ENCODE measurements at places on chromosomes 12 and 14.
A peak's percentile ranks its signal among the peaks of the same experiment; 100 is the strongest.

DNA sequence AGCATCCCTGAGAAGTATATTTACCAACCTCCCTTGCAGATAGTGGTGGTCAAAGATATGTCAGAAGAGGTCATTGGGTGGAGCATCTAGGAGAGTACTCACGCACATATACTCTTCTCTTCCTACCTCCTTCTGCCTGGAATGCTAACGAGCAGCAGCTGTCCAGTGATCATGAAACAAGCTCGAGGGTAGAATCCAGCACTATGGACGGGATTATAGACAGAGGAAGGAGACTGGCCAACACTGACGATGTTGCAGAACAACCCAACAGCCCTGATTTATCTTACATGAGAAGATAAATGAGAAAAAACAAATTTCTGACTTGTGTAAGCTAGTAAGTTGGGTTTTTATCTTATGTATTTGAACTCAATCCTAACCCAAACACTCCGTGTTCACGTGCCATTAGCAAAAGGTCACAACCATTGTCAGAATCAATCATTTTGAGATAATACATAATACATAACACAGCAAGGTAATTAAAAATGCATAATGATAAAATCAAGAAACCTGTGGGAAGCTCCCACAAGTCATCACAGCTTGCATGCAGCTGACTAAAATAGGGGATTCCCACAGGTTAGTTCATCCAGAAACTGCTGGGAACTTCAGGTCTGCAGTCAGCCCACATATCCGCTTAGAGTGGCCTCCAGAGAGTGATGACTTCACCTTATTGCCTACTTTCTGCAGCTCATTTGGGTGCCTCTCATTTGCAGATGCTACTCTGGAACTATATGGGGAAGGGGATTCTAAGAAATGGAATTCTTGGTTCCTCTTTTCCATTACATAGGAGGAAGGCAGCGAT, 36.3 kb upstream of the STK38L start:
- DNase-seq, result no peak

- no peak for DNase-seq
Measured at GRCh38 chr12:47755655-47756562, 2.8 kb downstream of the RAPGEF3 start.

- no peak for DNase-seq
Measured at GRCh38 chr14:74838166-74838565, 37.8 kb downstream of the PROX2 start.

GRCh38 chr12:114917307-114917706, 233.3 kb upstream of the TBX3 start:
- DNase-seq, result no peak

- no peak for DNase-seq
Measured at GRCh38 chr12:53505086-53505485, 2.2 kb downstream of the NPFF start.

DNA sequence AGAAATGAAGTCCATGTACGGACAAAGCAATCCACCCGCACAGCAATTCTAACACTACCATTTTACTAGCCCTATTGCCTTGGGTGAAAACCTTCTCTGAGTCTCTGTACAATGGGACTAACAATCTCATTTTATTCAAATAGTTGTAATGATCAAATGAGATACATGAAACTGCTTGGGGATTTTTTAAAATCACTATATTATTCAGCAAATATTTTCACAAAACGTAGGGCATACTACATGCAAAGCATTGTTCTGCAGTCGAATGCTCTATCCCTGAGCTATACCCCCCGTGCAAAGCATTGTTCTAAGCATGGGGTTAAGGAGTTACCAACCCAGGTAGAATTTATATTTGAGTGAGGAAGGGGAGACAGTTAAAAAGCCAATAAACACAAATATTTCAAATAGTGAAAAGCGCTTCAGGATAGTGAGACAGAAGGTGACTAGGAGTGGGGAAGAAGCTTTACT, 554 bp upstream of the ATF7 start:
- DNase-seq, result no peak

GRCh38 chr14:39316830-39317553, 83.3 kb downstream of the MIA2 start:
- no peak for DNase-seq

- DNase-seq, result no peak
Measured at GRCh38 chr14:104685216-104685997, 4.0 kb upstream of the INF2 start.

- DNase-seq, result no peak
Measured at GRCh38 chr12:81541121-81541520, 218.0 kb downstream of the PPFIA2 start.

GRCh38 chr14:68969278-68970033, 9.6 kb downstream of the ACTN1 start:
- no peak for DNase-seq

- no peak for DNase-seq
Measured at GRCh38 chr12:111304642-111305071, 64.2 kb downstream of the PHETA1 start.

DNA sequence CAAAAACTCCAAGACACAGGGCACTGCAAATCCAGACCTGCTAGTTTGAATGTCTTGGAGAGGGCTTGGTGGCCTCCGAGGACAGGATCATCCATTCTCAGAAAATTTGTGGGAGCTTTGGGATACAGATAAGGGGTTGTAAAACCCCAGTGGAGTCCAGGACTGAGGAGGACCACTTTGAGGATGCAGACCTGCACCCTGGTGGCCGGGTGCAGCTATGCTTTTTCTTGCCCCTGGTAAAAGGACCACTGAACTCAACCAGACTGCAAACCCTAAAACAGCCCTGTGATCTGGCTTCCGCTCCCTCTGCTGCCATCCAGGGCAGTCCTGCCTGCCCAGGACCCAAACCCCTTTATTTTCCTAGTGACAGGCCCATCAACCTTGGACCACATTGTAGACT, 169.5 kb upstream of the DAAM1 start:
- DNase-seq, result no peak

DNA sequence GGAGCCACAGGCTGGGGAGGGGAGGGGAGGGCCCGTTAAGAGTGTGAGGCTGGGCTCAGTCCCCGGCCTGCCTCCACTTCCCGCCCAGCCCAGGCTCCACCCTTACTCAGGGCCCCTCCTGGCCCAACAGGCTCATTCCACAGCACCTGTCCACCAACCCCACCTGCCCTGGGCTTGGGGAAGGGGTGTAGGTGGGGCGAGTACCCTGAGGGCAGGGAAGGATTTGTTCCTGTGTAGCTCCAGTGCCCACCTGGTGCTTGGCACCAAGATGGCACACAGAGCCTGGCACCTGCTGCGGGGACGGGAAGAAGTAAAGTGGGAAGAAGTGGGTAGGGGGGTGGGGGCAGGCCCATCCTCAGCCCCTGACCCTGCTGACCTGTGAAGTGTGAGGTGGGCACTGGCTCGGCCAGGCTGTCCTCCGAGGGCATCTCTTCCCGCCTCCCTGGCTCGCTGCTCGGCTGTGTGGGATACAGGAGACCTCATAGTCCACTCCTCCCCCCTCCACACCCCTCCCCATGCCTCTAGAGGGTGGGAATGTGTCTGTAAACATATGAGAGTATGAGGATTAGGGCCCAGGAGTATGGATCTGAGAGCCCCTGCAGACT, 35.1 kb downstream of the NCKAP5L start:
- no peak for DNase-seq

- no peak for DNase-seq
Measured at GRCh38 chr12:110135806-110136205, 11.6 kb downstream of the IFT81 start.

DNA sequence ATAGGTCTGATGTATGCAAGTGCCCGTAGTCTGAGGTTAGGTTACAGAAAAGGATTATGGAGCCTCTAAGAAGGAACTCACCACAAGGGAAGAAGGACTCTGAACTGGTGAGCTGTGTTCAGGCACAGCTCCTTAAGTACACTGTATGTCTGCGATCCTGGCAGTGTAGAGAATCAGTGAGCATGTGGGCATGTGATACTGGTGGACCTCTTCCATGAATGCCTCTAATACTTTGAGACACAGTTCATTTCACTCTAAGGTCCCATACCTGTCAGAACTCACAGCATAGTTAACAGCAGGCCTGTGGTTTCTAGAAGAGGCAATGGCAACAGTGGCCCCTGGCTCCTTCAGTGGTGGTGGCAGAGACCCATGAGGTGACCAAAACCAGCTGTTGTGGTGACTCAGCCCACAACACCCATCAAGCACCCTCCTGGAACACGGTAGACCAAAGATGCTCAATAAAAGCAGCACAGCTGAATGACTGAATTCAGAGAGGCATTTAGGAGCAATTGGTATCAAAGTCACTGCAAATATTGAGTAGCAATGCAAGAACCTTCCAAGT, 6.9 kb upstream of the OR6J1 start:
- no peak for DNase-seq

DNA sequence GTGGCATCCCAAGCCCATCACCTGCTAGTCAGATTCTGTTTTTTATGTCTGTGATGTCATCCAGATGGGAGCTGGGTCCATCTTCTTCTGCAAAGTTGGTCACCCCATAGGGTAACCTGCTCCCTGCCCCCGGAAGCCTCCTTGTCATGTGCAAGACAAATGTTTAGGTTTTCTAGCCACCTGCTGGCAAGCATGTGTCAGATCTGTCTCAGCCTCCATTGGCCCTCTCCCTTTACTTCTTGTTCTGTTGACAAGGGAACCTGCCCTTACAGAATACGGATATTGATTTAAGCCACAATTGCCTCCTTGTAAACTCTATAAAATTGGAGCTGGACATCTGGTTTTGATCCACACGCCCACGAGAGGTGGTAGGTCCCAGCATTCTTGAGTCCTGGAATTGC, 7.5 kb downstream of the NTF3 start:
- DNase-seq, result no peak

- no peak for DNase-seq
Measured at GRCh38 chr12:43103866-43104265, 448.1 kb downstream of the ADAMTS20 start.

DNA sequence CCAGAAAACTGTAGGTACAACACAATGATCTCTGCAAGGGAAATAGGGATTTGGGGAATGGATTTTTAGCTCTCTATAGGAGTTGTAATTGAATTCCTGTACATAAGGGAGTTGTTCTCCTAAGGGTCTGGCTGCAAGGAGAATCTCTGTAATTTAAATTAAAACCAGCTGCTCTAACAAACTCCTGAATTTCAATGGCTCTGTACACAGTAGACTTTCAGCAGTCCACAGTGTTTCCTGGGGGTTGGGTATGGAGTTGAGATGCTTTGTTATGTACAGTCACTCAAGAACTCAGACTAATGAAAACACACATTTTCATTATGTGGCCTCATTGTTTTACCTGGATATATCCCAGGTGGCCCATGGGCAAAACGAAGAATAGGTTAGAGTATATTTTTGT, 93.2 kb downstream of the NAV3 start:
- DNase-seq, result no peak

DNA sequence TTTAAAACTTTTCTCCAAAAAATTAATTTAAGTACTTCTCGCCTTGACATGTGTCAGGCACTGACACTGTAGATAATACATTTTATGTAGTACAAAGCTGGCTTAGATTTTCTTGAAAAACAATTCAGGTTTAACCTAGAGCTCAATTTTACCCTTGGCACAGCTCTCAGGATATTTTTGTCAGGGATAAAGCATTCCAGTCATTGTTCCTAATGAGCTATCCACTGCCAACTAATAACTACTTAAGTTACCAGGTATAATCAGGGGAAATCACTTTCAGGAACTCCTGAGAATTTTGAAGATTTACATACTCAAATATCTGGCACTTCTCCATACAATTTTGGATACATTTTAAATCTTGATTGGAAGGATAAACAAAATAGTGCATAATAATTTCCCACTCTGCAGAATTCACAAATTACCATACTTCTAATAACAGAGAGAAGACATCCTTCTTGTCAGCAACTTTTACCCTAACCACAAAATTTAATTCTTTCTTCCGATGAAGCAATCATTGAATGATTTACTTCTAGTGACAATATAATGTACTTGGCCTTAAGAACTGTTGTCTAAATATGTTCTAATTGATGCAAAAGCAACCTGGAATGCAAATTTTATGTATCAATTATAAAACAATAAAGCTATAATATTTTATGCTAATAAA, 4.8 kb downstream of the RASSF9 start:
- no peak for DNase-seq

GRCh38 chr12:9253464-9253863, 45.3 kb upstream of the PZP start:
- DNase-seq, result no peak

GRCh38 chr12:110582276-110583136, 612 bp downstream of the PPTC7 start:
- DNase-seq, result peak; percentile 77

- no peak for DNase-seq
Measured at GRCh38 chr14:83568141-83568540, 1961.8 kb upstream of the FLRT2 start.

DNA sequence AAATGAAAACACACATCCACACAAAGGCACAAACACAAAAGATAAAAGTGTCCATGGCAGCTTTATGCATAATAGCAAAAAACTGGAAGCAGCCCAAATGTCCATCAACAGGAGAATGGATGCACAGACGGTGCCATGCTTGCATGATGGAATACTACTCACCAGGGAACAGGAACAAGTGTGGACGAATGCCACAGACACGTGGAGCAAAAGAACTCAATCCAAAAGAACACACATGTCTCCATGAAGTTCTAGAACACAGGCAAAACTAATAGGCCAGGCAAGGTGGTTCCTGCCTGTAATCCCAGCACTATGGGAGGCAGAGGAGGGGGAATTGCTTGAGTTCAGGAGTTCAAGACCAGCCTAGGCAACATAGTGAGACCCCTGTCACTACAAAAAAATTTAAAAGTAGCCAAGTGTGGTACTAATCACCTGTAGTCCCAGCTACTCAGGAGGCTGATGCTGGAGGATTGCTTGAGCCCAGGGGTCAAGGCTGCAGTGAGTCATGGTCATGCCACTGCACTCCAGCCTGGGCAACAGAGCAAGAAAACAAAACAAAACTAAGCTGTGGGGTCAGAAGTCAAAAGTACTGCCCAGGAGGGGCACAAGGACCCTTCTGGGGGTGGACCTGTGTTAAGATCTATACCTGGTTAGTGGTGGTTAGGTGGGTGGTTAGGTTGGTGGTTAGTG, 7.3 kb upstream of the TMEM119 start:
- DNase-seq, result no peak

GRCh38 chr14:69700575-69700974, 66.4 kb upstream of the SRSF5 start:
- no peak for DNase-seq

DNA sequence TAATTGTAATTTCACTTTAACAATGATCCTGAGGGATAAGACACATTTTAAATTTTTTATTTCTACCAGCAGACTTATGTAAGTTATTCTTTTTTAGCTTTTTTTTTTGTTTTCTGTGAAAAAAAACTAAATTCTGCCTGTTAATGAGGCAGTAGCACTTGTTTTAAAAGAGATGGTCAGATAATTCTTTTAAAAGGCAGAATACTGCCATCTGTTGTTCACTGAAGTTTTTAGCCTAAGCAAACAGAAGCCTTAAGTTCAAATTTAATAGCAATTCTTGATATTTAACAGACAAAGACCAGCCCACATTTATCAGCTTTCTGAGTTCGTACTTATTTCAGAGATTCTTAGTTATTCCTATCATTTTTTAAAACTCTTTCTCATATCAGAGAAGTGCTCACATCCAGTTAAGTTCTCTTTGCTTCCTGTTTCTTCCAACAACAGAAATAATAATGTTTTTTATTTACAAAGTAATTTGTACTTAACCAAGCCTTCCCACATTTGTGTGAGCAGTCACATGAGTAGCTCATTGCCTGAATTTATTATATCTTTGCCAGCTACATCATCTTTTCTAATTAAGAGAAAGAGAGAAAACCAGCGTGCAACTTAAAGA, 93.4 kb upstream of the SLCO1C1 start:
- no peak for DNase-seq

Data from effector CD4-positive, alpha-beta T cell (primary cell).